ENCODE measurements at places on chromosomes 1 and 21. TPM values are rescaled to one million over a fixed set of nuclear protein-coding genes. Genes with fewer than 3 reads are reported as not detected.

Gene KRTAP26-1
- not detected for total RNA-seq

- no peaks in the 10 kb centered on the region for H3K36me3 ChIP-seq
- peak overlapping the region; percentile 69 for H3K27ac ChIP-seq
- peak overlapping the region; percentile 74 for H3K4me3 ChIP-seq
- no peaks in the 10 kb centered on the region for H3K27me3 ChIP-seq
These were observed 1.3 kb upstream of the NRIP1 start for GRCh38 chr21:15066123-15066575.

GRCh38 chr1:170030212-170030611, 44.3 kb downstream of the KIFAP3 start:
- H3K4me1 ChIP-seq, result peaks cover 11% of the 10 kb centered on the region
- DNase-seq, result no peak
- H3K4me3 ChIP-seq, result no peak overlapping the region
- H3K27ac ChIP-seq, result no peak overlapping the region
- no peaks in the 10 kb centered on the region for H3K36me3 ChIP-seq

DNA sequence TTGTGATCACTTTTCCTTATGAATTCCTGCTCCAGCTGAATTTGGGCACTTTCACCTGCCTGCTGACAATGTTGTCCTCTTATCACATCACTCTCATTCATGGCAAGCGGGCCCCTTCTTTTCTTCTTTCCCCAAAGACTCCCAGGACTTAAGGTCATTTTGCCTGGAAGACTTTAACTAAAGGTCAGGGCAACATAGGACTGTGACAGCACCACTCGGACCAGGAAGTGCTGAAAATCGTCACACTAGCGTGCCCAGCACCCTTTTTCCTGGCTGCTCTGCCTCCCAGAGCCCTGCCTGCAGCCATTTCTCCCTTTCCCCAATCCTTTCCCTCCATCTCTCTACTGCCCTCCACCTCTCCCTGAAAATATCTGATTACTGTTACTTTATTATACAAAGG, 35.4 kb downstream of the CD34 start:
- no peaks in the 10 kb centered on the region for H3K4me1 ChIP-seq
- no peak overlapping the region for H3K4me3 ChIP-seq
- H3K36me3 ChIP-seq, result no peaks in the 10 kb centered on the region
- no peak overlapping the region for H3K27ac ChIP-seq
- no peak for DNase-seq
- peaks cover 11% of the 10 kb centered on the region for H3K27me3 ChIP-seq

GRCh38 chr1:168751195-168751650, 22.2 kb upstream of the DPT start:
- no peak overlapping the region for H3K4me3 ChIP-seq
- no peak overlapping the region for H3K27ac ChIP-seq
- no peaks in the 10 kb centered on the region for H3K4me1 ChIP-seq
- no peak for DNase-seq
- no peaks in the 10 kb centered on the region for H3K36me3 ChIP-seq

- H3K27ac ChIP-seq, result peak overlapping the region; percentile 93
- no peaks in the 10 kb centered on the region for H3K27me3 ChIP-seq
- DNase-seq, result peak; percentile 84
- H3K4me3 ChIP-seq, result peak overlapping the region; percentile 92
These were observed 3.0 kb downstream of the ATP2B4 start for GRCh38 chr1:203629507-203630082.

DNA sequence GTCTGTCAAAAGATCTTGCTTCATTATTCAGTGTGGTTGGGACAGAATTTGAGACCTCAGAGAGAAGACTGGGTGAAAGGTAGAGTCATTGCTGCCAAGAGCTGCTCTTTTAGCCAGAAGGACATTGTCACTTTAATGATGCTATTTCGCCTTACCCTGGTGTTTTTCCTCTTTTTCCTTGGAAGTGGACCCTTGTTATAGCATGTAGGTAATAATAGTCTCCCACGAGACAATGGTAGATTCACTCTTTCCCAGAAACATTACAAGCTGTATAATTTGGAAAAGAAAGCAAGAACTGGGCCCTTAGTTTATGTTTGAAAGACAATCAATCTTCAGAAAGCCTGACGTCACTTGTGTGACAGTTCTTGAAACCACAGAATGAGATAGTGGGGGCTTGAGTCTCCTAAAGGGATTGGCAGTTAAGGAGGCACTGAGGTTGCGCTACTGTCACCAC, 3.8 kb downstream of the SERTAD4 start:
- no peaks in the 10 kb centered on the region for H3K36me3 ChIP-seq
- H3K4me1 ChIP-seq, result peaks cover 66% of the 10 kb centered on the region
- peak overlapping the region; percentile 70 for H3K27ac ChIP-seq
- DNase-seq, result peak; percentile 51
- H3K27me3 ChIP-seq, result peaks cover 30% of the 10 kb centered on the region

Gene SHE
- not detected for total RNA-seq

DNA sequence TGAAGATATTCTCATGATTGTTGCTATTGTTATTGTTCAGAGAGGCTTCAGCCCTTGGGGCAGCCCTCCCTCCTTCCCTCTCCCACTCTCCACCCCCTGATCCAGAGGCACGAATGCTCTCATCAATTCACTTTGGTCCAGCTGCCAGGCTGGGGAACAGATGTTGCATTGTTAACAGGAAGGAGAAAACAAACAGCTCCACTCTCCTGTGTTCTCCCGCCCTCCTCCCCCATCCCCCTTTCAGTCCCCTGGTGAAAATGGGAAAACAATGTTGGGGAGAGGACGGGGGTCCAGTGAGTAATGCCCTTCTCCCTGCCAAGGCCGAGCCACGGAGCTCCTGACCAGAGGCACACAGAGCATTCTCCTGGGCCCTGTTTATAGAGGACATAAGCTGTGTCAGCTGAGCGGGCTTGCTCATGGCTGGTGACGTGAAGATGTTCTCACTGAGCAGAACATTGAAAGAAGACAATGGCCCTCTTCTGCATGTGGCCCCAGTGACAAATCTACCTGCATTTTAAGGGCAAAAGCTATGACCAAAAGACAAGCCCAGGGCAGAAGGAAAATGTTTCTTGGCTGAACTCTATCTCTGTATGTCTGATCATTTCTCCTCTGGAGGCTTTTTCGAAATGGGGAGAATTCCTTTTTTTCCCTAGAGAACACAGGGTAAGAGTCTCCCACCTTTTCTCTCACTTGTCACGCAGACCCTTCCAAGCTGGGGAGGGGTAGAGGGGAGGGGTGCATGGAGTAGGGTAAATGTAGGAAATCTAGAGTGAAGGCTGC, 111.7 kb downstream of the GLUL start:
- no peak overlapping the region for H3K27ac ChIP-seq
- H3K27me3 ChIP-seq, result no peaks in the 10 kb centered on the region
- no peaks in the 10 kb centered on the region for H3K4me1 ChIP-seq

DNA sequence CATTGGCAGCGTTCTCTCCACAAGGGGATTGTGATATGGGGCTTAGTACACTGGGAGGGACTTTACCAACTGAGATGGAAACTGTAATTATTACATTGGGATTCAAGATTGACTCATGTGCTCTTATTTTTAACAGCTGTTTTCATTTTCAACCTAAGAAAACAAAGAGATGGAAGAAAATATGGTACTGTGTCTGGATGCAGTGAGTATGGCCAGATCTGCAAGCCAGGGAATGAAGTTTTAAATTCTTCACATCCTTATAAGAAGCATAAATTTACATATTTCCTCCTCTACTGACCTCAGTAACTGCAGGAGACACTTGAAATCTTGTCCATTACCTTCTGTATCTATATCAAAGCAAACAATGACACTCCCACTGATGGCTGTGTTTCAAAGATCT, 81.5 kb upstream of the EDEM3 start:
- H3K27me3 ChIP-seq, result peaks cover 5% of the 10 kb centered on the region
- no peak overlapping the region for H3K27ac ChIP-seq
- H3K4me3 ChIP-seq, result no peak overlapping the region

GRCh38 chr1:19151537-19151936, 58.5 kb downstream of the UBR4 start:
- peaks cover 100% of the 10 kb centered on the region for H3K36me3 ChIP-seq
- H3K4me1 ChIP-seq, result no peaks in the 10 kb centered on the region
- no peaks in the 10 kb centered on the region for H3K27me3 ChIP-seq

Gene C2CD4D
- total RNA-seq, result not detected

DNA sequence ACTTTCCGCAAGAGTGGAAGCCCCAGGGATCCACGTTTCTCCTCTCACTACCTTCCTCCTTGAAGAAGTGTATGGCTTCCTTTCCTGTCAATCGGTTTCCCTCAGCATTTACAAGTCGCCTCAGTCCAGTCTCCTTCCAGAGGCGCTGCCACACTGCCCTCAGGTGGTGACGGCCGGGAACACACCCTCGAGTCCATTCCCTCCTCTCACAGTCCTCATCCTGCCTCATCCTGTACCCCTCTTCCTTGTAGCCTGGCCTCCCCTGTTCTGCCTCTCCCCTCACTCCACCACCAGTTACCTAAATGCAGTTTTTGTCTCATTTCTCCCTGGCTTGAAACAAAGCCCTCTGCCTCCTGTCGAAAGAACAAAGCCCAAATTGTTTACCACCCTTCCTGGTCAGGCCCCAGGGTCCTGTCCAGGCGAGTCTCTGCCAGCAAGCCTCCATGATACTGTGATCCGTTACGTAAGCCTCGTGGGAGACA, 23.2 kb upstream of the LSM10 start:
- H3K36me3 ChIP-seq, result peaks cover 24% of the 10 kb centered on the region
- H3K27ac ChIP-seq, result no peak overlapping the region
- H3K4me3 ChIP-seq, result no peak overlapping the region
- H3K4me1 ChIP-seq, result peaks cover 5% of the 10 kb centered on the region
- no peaks in the 10 kb centered on the region for H3K27me3 ChIP-seq
- peak; percentile 92 for DNase-seq

- H3K4me1 ChIP-seq, result no peaks in the 10 kb centered on the region
- no peak for DNase-seq
- H3K27me3 ChIP-seq, result no peaks in the 10 kb centered on the region
- no peaks in the 10 kb centered on the region for H3K36me3 ChIP-seq
- H3K27ac ChIP-seq, result no peak overlapping the region
These were observed 51.1 kb downstream of the LRRC38 start for GRCh38 chr1:13462682-13463081.

Gene HEYL
- total RNA-seq, result under 0.01 TPM

GRCh38 chr1:10839188-10839770, 42.8 kb upstream of the CASZ1 start:
- no peak overlapping the region for H3K4me3 ChIP-seq
- no peak overlapping the region for H3K27ac ChIP-seq
- peaks cover 62% of the 10 kb centered on the region for H3K27me3 ChIP-seq
- H3K36me3 ChIP-seq, result no peaks in the 10 kb centered on the region
- H3K4me1 ChIP-seq, result no peaks in the 10 kb centered on the region

DNA sequence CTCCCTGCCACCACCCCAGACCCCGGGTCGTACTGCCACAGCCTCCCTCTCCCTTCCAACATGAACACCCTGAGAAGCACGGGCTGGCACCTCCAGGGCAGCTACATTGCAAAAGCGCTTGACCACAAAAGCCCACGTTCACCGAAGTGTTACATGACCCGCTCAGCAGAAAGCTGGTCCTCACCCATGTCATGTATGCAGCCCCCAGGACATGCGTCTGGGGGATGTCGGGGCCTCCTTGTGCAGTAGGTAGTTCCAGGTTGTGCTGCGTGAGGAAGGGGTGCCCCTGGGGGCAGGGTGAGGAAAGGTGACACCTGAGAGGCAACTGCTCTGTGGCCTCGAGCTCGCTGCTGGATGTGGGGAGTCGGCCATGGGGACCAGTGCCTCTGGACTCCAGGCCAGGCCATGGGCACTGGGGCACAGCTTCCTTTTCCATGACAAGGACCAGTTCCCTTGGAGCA, 102.0 kb upstream of the C1orf174 start:
- no peak overlapping the region for H3K27ac ChIP-seq
- no peak overlapping the region for H3K4me3 ChIP-seq
- H3K27me3 ChIP-seq, result no peaks in the 10 kb centered on the region
- no peaks in the 10 kb centered on the region for H3K4me1 ChIP-seq

Gene SELP
- total RNA-seq, result not detected

Gene SLC45A1
- total RNA-seq, result 1.8 TPM

- H3K4me3 ChIP-seq, result peak within 1 kb of the TSS; percentile 97
- H3K27ac ChIP-seq, result peak within 1 kb of the TSS; percentile 98
- no peaks in the 10 kb centered on the region for H3K27me3 ChIP-seq
- peak; percentile 96 for DNase-seq
These were observed at the start of the genes NIT1 and PFDN2 for GRCh38 chr1:161117759-161118581. Gene NIT1 (plus strand): TSS chr1:161118105. CDS start chr1:161118177, 72 bp downstream. Gene PFDN2 (minus strand): TSS chr1:161118037. CDS start chr1:161118026, 11 bp downstream.

Gene DRAXIN
- total RNA-seq, result under 0.01 TPM

DNA sequence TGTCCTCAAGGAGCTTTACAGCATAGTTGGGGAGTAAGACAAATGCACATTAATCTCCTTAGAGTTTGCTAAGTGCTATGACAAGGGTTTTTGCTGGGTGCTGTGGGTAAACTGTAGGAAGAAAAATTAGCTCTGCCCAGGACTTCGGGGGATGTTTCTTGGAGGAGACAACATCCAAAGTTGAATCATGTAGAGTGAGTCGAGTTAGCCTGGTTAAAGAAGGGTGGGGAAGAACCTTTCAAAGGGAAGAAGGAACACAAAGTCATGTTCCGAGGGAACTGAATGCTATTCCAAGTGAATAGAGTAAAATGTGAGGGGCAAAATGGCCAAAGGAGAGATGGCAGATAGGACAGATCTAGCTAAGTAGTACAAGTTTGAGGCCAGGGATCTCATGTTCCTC, 17.1 kb downstream of the SPRTN start:
- peaks cover 24% of the 10 kb centered on the region for H3K36me3 ChIP-seq
- H3K4me3 ChIP-seq, result no peak overlapping the region
- H3K27me3 ChIP-seq, result no peaks in the 10 kb centered on the region
- H3K27ac ChIP-seq, result no peak overlapping the region

DNA sequence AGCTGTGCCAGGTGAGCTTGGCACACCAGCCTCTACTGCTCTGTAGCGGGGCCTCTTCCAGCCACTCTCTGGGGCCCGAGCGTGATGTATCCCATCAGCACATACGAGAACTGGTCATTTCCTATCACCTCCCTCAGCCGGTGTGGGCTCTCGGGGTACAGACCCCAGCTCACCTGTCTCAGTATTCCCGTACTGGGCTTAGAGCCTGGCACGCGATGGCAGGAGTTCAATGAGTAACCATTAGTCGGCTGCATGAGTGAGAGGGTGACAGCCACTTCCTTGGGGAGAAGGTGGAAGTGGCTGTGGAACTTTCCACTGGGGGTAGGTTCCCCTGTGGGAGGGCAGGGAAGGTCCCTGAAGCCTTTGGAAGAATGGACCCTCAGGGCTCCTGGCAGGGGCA, 46.1 kb downstream of the ECE1 start:
- no peak for DNase-seq
- H3K36me3 ChIP-seq, result peaks cover 22% of the 10 kb centered on the region
- H3K4me1 ChIP-seq, result peaks cover 2% of the 10 kb centered on the region
- H3K27me3 ChIP-seq, result no peaks in the 10 kb centered on the region

DNA sequence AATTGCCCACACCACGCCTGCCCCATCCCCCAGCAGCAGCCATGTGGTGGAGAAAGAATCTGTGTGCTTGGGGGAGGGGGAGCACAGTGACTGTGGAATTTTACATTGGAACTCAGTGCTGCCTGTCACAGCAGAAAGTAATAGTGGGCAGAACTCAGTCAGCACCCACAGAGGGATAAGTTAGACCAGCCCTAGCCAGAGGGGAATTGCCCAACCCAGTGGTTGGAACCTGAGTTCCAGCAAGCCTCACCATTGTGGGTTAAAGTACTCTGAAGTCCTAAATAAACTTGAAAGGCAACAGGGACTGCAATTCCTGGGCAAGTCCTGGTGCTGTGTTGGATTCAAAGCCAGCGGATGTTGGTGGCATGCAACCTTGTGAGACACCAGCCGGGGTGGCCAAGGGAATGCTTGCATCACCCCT, 88.8 kb downstream of the MRPL39 start:
- no peak for DNase-seq
- H3K4me3 ChIP-seq, result no peak overlapping the region
- H3K4me1 ChIP-seq, result no peaks in the 10 kb centered on the region

Measured in osteoblast (primary cell).